ENCODE measurements at places on chromosomes 7 and 10. TPM values are rescaled to one million over a fixed set of nuclear protein-coding genes. Genes with fewer than 3 reads are reported as not detected.

GRCh38 chr10:15333909-15334649, 37.0 kb downstream of the FAM171A1 start:
- DNase-seq: no peak

- DNase-seq: no peak
Observed at GRCh38 chr10:80144696-80145131, 12.2 kb downstream of the PLAC9 start.

DNA sequence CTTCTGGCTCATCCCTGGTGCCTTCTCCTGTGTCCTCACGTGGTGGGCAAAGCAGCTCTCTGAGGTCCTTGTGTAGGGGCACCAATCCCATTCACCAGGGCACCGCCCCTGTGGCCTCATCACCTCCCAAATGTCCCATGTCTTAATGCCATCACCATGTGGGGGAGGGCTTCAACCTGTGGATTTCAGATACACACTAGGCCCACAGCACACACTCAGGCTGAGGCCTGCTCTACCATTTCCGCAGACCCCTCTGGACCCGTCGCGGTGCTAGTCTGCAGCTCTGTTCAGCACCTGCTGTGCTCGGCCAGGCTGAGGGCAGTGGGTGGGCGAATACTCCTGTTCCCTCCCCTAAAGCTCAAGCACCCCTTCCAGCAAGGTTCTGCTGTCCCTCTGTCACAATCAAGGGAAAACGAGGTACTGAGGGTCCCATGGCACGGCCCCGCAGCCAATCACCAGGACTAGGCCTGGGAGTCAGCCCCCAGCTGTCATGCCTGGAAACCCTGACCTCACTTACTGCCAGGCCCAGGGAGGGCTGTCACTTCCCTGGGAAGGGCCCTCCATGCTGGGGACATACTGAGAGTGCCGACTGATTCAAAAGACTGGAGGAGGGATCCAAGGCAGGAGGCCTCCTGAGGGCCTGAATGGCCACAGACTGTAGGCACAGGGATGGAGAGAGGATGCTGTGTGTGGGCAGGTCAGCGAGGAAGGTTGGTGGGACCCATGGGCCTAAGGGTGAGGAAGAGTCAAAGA, 123.8 kb upstream of the RET start:
- no peak for DNase-seq

DNA sequence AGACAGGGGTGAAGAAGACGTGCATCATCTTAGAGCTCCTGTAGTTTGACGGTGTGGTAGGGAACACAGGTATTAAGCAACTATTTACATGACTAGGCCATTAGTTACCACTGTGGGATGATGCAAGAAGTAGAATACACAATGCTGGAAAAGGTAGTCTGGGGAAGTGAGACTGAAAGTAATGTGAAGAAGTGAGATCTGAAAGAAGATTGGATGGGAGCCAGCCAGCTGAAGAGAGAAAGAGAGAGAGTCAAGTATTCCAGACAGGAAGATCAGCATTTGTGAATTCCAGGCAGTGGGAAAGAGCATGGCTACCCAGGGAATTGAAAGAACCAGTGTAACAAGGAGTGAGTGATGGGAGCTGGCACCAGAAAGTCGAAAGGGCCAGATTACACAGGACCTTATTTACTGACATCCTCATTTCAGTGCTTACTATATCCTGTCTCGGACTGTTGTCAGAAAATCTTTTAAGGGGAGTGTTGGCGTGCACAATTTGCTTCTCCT, 4.0 kb upstream of the CFAP58 start:
- DNase-seq: no peak

GRCh38 chr10:89047397-89047796, 56.8 kb downstream of the FAS start:
- no peak for DNase-seq

- DNase-seq: no peak
Observed at GRCh38 chr7:100824499-100825214, 2.7 kb downstream of the EPHB4 start.

GRCh38 chr7:23680414-23681405, 711 bp downstream of the FAM221A start:
- peak; percentile 81 for DNase-seq

Gene RBP4
- polyA plus RNA-seq: 12.1 TPM

Gene MTPN
- 88.8 TPM for polyA plus RNA-seq

Gene MYO1G
- 1.4 TPM for polyA plus RNA-seq
